Peyer's patch (tissue), 4 donors: ENCODE measurements at places on chromosomes 3 and 15. TPM values are rescaled to one million over a fixed set of nuclear protein-coding genes. Genes with fewer than 3 reads are reported as not detected.

GRCh38 chr15:62603742-62604141, 438.7 kb upstream of the C2CD4B start:
- H3K27ac ChIP-seq = no peak overlapping the region
- H3K36me3 ChIP-seq = no peaks in the 10 kb centered on the region

Gene UROC1
- not detected for total RNA-seq

DNA sequence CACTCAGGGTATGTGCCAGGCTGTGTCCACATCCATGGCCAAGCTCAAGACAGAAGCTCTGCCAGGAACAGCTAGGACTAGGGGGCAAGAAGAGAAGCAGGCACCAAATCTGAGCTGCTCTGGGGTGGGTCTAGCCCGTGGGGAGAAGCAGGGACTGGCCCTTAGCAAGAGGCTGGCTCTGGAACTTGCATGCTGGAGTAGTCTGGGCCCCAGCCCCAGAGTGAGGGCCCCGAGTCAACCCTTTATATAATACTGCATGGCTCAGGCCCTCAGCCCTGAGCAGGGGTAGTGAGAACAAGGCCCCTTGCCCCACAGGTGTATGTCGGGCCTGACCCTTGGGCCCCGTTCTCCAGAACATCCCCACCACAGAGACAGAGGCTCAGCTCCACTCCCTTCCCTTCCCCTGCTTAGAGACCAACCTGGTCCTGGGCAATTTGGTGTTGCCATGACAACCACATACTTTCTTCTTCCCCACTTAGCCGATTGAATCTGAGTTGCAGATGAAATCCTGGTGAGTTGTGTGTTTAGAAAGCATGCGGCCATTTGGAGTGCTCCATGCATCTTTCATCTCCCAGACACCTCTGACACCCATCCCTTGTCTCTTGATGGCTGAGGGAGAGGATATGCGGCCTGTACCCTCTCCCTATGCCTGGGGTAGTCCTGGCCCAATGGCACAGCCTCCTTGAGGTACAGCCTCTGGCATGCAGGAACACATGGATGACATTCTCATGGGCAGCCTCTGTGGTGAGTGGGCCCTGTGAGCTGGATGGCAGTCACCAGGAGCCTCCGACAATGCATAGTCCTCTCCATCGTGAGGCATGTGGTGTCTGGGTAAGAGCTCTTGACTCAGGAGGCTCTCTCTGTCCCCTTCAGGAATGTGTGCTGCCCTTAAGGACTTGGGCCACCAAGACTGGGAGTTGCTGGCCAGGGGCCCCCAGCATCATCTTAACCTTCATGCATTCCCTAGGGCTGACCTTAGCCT, 29.2 kb upstream of the SFMBT1 start:
- H3K27me3 ChIP-seq = no peaks in the 10 kb centered on the region
- no peak for DNase-seq
- H3K4me3 ChIP-seq = no peak overlapping the region
- no peaks in the 10 kb centered on the region for H3K4me1 ChIP-seq
- H3K27ac ChIP-seq = no peak overlapping the region

Gene TMEM207
- total RNA-seq = not detected

- H3K27ac ChIP-seq = no peak overlapping the region
- no peaks in the 10 kb centered on the region for H3K27me3 ChIP-seq
- no peaks in the 10 kb centered on the region for H3K4me1 ChIP-seq
- no peaks in the 10 kb centered on the region for H3K36me3 ChIP-seq
- no peak overlapping the region for H3K4me3 ChIP-seq
- DNase-seq = no peak
Observed at GRCh38 chr15:60964527-60964926, 264.6 kb downstream of the RORA start.

- H3K4me3 ChIP-seq = no peak overlapping the region
- H3K27ac ChIP-seq = no peak overlapping the region
- H3K27me3 ChIP-seq = no peaks in the 10 kb centered on the region
- DNase-seq = no peak
- no peaks in the 10 kb centered on the region for H3K4me1 ChIP-seq
Observed at GRCh38 chr3:38487323-38487722, 8.8 kb upstream of the EXOG start.

DNA sequence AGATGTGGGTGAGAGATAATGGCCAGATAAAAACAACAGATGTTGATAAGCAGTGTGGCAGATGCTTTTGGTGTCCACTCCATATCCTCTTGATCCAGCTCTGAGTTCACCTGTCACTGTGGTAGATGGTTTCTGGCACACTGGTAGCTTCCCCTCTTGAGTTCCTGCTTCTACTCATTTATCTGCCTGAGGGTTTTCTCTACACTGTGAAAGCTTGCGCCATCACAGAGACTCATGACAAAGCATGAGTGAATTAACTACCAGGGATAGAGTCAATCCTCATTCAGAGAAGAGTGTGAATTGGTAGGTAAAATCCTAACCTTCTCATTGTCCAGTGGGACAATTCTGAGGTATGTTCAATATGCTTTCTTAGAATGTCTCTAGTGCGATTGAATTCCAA, 50.0 kb upstream of the ARHGEF26 start:
- no peak overlapping the region for H3K4me3 ChIP-seq
- no peaks in the 10 kb centered on the region for H3K36me3 ChIP-seq
- no peak overlapping the region for H3K27ac ChIP-seq
- no peak for DNase-seq

DNA sequence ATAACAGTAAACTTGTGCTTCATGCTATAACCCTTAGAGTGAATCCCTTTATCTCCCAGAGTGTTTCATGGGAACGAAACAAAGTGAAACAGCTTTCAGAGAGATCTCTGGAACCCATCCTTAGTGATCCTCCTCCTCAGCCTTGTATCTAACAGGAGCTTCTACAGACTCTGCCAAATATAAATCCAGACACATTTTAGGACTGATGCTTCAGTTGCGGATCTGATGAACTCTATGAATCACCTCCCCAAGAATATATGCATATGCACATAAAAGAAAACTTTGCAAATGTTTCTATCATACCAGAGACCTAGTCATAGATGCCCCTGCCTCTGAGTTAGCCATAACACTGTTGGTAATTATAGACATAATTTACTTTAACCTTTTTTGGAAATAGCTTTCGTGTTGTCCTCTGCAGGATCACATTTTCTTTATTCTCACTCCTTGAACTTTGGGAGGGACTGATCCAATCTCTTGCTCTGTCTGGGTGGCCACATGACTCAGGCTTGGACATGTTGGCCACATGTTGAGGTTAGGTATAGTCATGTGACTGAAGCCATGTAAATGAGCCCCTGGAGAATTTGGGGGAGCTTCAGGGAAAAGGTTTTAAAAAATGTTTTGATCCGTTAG, 306.4 kb upstream of the CNTN3 start:
- H3K27ac ChIP-seq = no peak overlapping the region
- H3K4me3 ChIP-seq = no peak overlapping the region
- no peaks in the 10 kb centered on the region for H3K27me3 ChIP-seq
- no peaks in the 10 kb centered on the region for H3K4me1 ChIP-seq
- H3K36me3 ChIP-seq = no peaks in the 10 kb centered on the region
- DNase-seq = no peak

- no peaks in the 10 kb centered on the region for H3K4me1 ChIP-seq
- no peaks in the 10 kb centered on the region for H3K27me3 ChIP-seq
- no peak overlapping the region for H3K27ac ChIP-seq
- DNase-seq = no peak
- no peak overlapping the region for H3K4me3 ChIP-seq
Observed at GRCh38 chr3:7290077-7290825, 429.3 kb downstream of the GRM7 start.

- no peaks in the 10 kb centered on the region for H3K4me1 ChIP-seq
- no peaks in the 10 kb centered on the region for H3K36me3 ChIP-seq
- no peaks in the 10 kb centered on the region for H3K27me3 ChIP-seq
- H3K4me3 ChIP-seq = no peak overlapping the region
- DNase-seq = no peak
- no peak overlapping the region for H3K27ac ChIP-seq
Observed at GRCh38 chr3:125189378-125190165, 23.0 kb downstream of the SLC12A8 start.

- no peak overlapping the region for H3K4me3 ChIP-seq
- no peak for DNase-seq
- no peaks in the 10 kb centered on the region for H3K36me3 ChIP-seq
- H3K27ac ChIP-seq = no peak overlapping the region
- H3K4me1 ChIP-seq = no peaks in the 10 kb centered on the region
- no peaks in the 10 kb centered on the region for H3K27me3 ChIP-seq
Observed at GRCh38 chr15:54298396-54298795, 320.2 kb downstream of the UNC13C start.

DNA sequence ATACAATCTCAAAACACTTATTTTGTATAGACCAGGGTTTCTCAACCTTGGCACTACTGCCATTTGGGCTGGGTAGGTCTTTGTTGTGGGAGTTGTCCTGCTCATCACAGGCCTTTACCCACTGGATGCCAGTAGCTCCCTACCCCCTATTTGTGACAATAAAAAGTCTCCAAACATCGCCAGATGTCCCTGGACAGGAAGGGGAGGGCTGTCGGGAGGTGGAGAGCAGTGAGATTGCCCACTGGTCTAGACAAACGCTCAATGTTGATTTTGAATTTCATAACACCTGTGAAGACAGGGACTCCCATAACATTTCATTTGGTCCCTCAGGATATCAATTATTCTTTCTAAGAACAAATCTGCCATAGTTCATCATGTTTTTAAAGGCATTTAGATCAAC, 151.7 kb upstream of the PTPRG start:
- no peak overlapping the region for H3K4me3 ChIP-seq
- H3K27ac ChIP-seq = no peak overlapping the region
- DNase-seq = no peak
- H3K4me1 ChIP-seq = no peaks in the 10 kb centered on the region

DNA sequence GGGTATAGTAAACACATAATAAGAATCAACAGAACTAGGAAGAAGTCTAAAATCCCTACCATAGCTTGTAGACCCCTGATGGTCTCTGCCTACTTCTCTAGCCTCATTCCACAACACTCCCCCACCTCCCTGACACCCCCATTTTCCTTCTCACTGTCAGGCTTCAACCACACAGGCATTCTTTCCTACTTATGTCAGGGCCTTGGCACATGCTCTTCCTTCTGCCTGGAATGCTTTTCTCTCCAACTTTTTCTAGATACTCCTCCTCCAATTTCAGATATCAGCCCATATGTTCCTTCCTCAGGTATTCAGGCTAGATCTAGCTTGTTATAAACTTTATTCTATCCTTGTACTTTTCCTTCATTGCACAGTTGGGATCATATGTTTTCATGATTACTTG, 106.0 kb upstream of the MRPL3 start:
- no peak for DNase-seq
- no peaks in the 10 kb centered on the region for H3K36me3 ChIP-seq
- H3K4me3 ChIP-seq = no peak overlapping the region

GRCh38 chr3:39398700-39399099, 7.8 kb upstream of the RPSA start:
- H3K36me3 ChIP-seq = no peaks in the 10 kb centered on the region
- no peaks in the 10 kb centered on the region for H3K4me1 ChIP-seq
- no peak for DNase-seq
- H3K4me3 ChIP-seq = no peak overlapping the region

DNA sequence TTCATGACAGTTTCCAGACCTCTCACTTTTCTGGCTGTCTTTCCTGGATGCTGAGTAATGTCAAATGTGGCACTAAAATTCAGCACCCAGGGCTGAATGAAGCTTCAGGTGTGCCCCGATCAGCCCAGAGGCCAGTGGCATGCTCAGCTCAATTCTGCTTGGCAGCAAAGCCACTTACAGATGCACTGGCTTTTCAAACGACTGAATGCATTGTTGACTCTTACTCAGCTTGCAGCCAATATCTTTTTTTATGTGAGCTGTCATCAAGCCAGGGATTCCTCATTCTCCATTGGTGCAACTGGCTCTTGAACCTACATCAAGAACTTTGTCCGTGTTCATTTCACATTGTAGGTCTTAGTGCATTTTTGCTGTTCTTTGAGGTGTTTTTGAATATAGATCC, 60.7 kb downstream of the ZDHHC19 start:
- no peak overlapping the region for H3K27ac ChIP-seq
- no peaks in the 10 kb centered on the region for H3K27me3 ChIP-seq
- no peaks in the 10 kb centered on the region for H3K4me1 ChIP-seq
- no peak for DNase-seq

DNA sequence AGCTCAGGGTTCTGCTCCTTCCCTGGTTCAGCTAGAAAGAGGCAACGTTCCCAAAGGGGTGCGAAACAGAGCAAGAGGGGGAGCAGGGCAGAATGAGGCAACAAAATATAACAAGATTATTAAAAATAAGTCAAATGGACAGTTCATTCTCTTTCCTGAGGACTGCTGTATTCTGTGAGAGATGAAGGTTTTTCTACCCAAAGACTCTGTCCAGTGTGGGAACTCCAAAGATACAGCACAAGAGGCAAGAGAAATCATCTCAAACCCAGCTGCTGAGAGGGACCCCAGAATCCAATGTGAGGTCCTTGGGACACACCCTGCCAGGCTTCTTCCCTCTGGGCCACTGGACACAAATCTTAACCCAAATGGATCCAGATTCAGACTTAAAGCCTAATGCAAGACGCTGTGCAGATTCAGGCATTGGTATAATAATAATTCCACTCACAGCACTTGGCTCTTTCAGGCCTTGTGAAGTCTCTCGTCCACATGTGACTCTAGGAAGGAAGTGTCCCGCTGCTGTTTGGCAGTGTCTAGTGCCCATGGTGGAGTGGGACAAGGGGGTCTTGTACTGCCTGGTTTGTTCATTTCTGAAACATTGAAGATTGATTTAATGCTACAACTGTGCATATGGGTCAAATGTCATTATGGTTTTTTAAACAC, 14.5 kb upstream of the ARHGAP31 start:
- H3K4me3 ChIP-seq = no peak overlapping the region
- no peaks in the 10 kb centered on the region for H3K27me3 ChIP-seq
- H3K4me1 ChIP-seq = no peaks in the 10 kb centered on the region
- H3K36me3 ChIP-seq = no peaks in the 10 kb centered on the region
